ENCODE measurements at places on chromosomes 16 and 17. TPM values are rescaled to one million over a fixed set of nuclear protein-coding genes. Genes with fewer than 3 reads are reported as not detected.
A peak's percentile ranks its signal among the peaks of the same experiment; 100 is the strongest.

GRCh38 chr17:64984851-64985521, 65.7 kb upstream of the LRRC37A3 start:
- no peak for DNase-seq
- no peak overlapping the region for H3K4me3 ChIP-seq
- H3K27me3 ChIP-seq = no peaks in the 10 kb centered on the region
- no peaks in the 10 kb centered on the region for H3K36me3 ChIP-seq
- H3K27ac ChIP-seq = peak overlapping the region; percentile 56
- H3K4me1 ChIP-seq = peaks cover 7% of the 10 kb centered on the region

DNA sequence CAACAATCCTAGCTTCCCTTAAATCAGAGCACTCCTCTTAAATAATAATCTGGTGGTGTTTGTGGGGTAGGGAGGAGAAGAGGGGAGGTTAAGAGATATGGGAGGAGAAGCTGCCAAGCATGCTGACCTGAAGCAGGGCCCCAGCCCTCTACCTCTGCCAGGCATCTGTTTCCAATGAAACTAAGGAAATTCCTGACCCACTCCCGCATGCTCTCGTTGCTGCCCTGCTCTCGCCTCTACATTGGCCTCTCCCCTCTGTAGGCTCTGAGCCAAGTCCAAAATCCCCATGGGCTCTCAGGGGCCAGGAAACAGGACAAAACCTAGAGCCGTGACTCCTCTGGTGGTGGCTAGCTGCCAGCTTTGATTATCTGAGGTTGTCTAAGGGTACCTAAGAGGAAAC, 559.5 kb upstream of the CDH11 start:
- no peak for DNase-seq
- H3K4me3 ChIP-seq = no peak overlapping the region
- no peaks in the 10 kb centered on the region for H3K27me3 ChIP-seq
- no peaks in the 10 kb centered on the region for H3K4me1 ChIP-seq
- H3K27ac ChIP-seq = no peak overlapping the region

DNA sequence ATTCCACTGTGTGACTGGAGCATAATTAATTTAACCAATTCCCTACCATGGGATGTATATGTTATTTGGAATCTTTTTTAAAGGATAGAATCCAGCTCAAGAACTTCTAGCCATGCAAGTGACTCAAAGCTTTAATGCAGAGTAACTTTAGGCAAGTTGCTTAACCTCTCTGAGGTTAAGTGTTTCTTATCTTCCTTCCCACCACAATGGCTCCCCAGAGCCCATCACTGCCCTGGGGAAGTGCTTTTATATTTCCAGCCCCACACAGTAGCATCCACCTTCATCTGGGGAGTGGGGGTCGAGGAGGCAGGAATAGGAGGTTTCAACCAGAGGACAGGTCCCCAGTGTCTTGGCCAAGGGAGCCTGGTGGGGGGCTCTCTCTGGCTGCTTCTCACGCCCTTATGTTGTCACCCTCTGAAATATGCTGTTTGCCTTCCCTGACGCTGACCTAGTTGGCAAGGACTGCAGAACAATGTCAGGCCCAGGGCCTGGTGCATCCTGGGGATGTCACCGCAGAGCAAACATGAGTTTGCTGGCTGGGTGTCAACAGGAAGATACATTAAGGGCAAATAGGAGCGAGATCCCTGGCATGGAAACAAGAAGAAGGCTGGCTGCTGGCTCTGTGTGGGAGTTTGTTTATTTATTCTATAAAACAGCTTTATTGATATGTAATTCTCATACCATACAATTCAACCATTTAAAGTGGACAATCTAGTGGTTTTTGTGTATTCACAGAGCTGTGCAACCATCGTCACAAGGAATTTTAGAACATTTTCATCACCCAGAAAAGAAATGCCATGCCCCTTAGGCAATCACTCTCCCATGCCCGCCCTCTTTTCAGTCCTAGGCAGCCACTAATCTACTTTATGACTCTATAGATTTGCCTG, 46.6 kb upstream of the WSB1 start:
- peak; percentile 28 for DNase-seq
- H3K27ac ChIP-seq = peak overlapping the region; percentile 28
- no peaks in the 10 kb centered on the region for H3K27me3 ChIP-seq
- no peaks in the 10 kb centered on the region for H3K36me3 ChIP-seq

DNA sequence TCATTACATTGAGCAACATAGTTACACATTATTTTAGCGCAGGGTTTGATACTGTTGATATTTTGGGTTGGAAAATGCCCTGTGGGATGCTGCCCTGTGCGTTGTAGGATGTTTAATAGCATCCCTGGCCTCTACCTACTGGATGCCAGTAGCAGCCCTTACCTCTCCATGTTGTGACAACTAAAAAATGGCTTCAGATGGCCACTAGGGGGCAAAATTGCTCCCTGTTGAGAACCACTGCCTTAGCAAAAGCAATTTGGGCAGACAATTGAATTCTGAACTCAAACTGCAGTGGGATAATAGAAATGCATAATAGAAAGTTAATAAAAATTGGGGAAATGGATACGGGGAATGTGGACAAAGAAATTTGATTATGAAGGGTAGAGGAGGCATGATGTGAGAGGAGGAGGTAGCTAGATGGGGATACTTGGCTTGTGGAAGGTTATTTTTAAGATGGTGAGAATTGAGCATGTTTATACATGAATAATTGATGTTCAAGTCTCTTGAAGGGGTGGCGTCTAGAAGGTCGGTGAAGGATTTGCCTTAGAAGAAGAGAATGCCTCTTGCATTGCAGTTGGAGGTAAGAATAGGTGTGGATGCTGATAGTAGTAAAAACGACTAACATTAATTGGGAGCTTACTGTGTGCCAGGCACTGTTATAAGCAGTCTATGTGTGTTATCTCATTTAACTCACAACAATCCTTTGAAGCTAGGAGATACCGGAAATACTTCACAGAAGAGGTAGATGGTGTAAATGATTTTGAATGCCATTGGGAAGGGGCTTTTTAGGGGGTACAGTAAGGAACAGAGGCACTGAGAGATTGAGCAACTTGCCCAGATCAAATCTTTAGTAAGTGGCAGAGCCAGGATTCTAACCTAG, 19.0 kb downstream of the HEATR9 start:
- no peaks in the 10 kb centered on the region for H3K4me1 ChIP-seq
- H3K4me3 ChIP-seq = no peak overlapping the region
- H3K36me3 ChIP-seq = peaks cover 30% of the 10 kb centered on the region
- no peak for DNase-seq
- no peaks in the 10 kb centered on the region for H3K27me3 ChIP-seq

GRCh38 chr17:29764217-29764616, 141.5 kb upstream of the CORO6 start:
- H3K4me1 ChIP-seq = no peaks in the 10 kb centered on the region
- H3K36me3 ChIP-seq = no peaks in the 10 kb centered on the region
- no peak overlapping the region for H3K4me3 ChIP-seq
- H3K27ac ChIP-seq = no peak overlapping the region
- no peak for DNase-seq

DNA sequence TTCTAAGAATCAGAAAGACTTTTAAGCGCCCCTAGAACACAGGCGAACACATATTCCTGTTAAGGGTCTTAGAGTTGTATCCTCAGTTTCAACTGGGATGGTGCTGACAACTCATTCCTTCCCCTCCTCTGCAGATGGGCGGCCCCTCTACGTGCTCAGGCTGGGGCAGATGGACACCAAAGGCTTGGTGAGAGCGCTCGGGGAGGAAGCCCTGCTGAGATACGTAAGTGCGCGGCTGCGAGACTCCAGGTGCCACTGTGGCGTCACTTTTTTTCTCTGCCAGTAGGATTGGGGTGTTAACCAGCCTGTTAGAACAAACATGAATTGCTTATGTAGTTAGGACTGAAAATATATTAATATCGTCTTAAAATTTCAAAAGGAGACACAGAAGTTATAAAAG, 62.7 kb downstream of the SEC14L1 start:
- no peak overlapping the region for H3K4me3 ChIP-seq
- H3K27me3 ChIP-seq = no peaks in the 10 kb centered on the region
- H3K36me3 ChIP-seq = peaks cover 90% of the 10 kb centered on the region
- peak; percentile 41 for DNase-seq
- H3K4me1 ChIP-seq = no peaks in the 10 kb centered on the region
- no peak overlapping the region for H3K27ac ChIP-seq

- no peaks in the 10 kb centered on the region for H3K36me3 ChIP-seq
- H3K27ac ChIP-seq = no peak overlapping the region
- DNase-seq = no peak
- no peaks in the 10 kb centered on the region for H3K27me3 ChIP-seq
- H3K4me3 ChIP-seq = no peak overlapping the region
These were observed 13.2 kb upstream of the SLC16A5 start for GRCh38 chr17:75074532-75074931.

DNA sequence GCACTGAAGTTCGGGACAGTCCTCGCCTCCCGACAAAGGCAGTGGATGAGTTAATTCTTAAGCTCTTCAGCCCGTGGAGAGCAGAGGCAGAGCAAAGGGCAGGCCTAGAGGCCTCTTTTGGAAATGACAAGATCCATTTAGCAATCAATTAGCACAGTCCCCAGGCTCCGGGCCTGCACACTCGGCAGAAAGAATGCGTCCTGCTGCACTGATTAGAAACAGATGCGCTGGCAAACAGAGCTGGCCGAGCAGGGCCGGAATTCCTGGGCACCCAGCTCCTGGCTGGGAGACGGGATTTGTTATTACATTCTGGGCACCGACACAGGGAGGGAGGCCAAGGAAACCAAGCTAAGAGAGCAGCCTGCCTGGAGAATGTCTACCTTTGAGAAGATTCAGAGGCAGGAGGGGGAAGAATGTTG, 162.9 kb downstream of the COPRS start:
- DNase-seq = peak; percentile 96
- H3K27me3 ChIP-seq = no peaks in the 10 kb centered on the region
- peaks cover 6% of the 10 kb centered on the region for H3K4me1 ChIP-seq
- no peak overlapping the region for H3K4me3 ChIP-seq
- H3K27ac ChIP-seq = peak overlapping the region; percentile 73

DNA sequence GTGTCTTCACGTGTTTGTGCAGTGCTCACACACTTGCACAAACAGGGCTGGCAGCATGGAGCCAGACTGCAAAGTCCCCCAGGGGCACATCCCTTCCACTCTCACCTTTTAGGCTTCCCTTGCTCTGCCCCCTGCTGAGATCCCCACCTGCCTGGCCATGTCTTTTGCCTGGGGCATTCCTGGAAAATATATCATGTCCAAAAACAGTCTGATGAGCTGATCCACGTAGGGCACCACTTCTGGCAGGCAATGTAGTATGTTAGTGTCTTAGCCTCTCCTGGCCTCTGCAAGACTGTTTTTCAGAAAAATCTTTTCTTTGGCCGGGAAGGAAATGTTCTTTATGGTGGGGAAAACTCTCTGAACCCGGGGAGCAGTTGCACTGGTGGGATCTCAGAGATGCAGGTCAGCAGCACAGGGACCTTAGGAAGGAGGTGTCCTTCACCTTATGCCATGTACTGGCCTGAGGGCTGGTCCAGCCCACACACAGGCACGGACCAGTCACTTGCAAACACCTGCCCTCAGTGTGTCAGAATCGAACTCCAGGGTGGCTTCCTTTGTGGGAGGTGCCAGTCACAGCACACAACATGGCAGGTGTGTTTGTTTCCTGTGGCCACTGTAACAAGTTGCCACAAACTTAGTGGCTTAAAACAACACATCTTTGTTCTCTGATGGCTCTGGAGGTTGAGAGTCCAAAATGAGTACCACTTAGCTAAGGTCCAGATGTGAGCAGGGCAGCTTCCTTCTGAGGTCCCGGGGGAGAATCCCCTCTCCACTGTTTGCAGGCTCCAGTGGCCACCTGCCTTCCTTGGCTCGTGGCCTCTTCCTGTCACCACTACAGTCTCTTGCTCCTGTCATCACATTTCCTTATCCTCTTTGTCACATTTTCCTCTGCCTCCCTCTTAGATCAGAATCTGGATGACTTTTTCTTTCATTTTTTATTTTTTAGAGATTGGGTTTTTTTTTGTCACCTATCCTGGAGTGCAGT, 46.6 kb downstream of the MPRIP start:
- peaks cover 7% of the 10 kb centered on the region for H3K4me1 ChIP-seq
- H3K4me3 ChIP-seq = no peak overlapping the region
- peaks cover 37% of the 10 kb centered on the region for H3K36me3 ChIP-seq
- H3K27me3 ChIP-seq = no peaks in the 10 kb centered on the region

GP2 gene
- 0.11 TPM for total RNA-seq

MFSD11 gene
- 13.4 TPM for total RNA-seq

GAN gene
- total RNA-seq = 2.6 TPM

ZNF263 gene
- 61.8 TPM for total RNA-seq

FA2H gene
- not detected for total RNA-seq
